Left ventricle myocardium inferior (tissue), 1 donor: ENCODE measurements at places on chromosomes 1 and 21. TPM values are rescaled to one million over a fixed set of nuclear protein-coding genes. Genes with fewer than 3 reads are reported as not detected.

GRCh38 chr1:76240316-76240715 lies 165.8 kb downstream of the ST6GALNAC3 start:
- no peak for DNase-seq

Gene OR2T2
- not detected for total RNA-seq

DNA sequence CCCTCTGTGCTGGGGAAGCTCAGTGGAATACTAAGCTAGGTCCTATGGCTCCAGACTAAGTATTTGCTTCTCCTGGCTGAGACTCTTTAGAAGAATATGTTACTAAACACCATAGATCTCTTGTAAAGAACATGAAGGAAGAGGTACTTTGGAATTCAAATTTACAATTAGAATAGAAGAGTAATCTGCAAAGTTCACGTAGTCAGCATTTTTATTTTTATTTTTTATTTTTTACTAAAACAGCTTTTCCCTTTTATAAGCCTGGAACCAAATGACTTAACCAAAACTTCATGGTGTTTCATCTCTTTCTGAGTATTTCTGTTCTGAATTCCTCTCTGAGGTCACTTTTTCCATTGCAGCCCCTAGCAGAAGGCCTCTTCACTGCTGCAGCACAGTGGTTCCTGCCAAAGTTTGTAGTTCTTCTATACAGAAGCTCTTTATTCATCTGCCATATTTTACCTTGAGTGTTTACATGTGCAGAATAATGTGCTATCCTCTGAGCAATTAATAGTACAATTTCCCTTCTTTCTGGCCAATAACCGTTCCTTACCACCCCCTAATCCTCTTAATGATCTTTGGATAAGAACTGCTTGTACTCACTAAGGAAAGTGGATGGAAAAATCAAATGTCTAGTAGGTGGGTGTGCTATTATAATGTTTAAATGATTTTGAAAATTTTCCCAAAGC lies 27.2 kb downstream of the TSEN15 start:
- no peak for DNase-seq

GRCh38 chr1:95073446-95073845 lies 695 bp upstream of the ALG14 start:
- no peak for DNase-seq

Gene TIE1
- total RNA-seq, result 25.1 TPM

GRCh38 chr1:204584699-204585372 lies 68.6 kb downstream of the MDM4 start:
- no peak for DNase-seq

DNA sequence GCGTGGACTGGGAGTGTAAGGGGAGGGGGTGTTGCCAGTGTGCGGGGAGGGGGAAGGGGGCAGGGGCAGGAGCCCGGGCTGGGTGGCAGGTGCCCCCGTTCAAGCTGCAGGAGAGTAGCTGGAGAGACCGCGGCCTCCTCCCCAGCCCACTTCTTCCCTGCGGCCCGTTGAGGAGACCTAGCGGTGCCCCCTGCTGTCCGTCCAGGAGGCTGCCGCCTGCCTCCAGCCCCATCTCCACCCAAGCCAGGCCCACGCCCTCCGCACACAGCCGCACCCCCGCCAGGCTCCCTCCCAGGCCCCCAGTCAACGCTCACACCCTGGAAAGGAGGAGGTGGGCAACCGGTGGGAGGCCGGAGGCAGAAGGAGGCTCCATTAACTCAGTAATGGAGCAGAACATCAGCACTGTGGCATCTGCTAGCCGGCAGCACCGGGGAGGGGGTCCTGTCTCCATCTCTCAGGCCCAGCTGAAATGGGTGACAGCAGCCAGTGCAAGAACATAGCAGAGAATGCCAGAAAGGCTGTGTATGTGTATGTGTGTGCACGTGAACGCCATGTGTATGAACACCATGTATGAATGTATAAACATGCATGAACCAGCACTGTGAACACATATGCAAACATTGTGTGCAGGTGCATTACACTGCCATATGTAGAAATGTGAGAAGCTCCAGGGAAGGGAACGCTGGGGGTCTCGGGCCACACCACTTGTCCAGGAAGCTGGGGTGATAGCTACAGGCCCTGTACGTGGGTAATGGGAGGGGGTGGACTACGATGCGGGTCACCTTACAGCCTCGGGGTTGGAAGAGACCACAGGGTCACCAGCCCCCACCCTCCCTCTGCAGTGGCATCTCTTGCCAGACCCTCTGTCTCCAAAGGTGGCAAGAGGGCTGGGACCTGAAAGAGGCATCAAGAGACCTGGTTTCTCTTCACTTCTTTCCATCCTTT lies 84.6 kb downstream of the SYT2 start:
- peak; percentile 72 for DNase-seq

DNA sequence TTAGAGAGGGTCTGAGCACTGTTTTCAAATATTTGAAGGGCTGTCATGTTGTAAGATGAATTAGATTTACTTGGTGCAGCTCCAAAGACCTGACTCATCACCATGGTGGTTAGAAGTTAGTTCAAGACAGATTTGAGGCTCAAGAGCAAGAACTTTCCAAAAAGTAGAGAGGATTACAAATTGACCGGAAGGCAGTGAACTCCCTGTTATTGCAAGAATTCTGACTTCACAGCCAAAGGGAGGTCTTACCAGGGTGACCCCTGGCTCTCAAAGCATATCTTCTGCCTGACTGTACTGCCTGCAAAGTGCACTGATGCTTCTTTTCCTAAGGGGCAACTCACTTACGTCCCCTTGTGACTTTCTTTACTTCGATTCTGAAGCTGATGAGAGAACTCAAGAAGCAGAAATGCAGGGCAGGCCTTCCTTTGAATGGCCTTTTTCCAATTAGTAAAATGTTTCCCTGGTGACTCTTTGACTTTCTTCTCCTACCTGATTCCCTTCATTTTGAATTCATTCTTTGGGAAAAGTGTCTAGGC lies 86.4 kb downstream of the NAV1 start:
- DNase-seq, result no peak

Gene ADGRB2
- 12.1 TPM for total RNA-seq

- no peak for DNase-seq
Measured at GRCh38 chr1:153547560-153548551, 1.2 kb downstream of the S100A3 start.

Gene KCNJ9
- 0.05 TPM for total RNA-seq

- no peak for DNase-seq
Measured at GRCh38 chr1:245770156-245770555, 615.4 kb downstream of the KIF26B start.

- no peak for DNase-seq
Measured at GRCh38 chr1:6960291-6960811, 175.1 kb downstream of the CAMTA1 start.

Gene CHIA
- not detected for total RNA-seq

DNA sequence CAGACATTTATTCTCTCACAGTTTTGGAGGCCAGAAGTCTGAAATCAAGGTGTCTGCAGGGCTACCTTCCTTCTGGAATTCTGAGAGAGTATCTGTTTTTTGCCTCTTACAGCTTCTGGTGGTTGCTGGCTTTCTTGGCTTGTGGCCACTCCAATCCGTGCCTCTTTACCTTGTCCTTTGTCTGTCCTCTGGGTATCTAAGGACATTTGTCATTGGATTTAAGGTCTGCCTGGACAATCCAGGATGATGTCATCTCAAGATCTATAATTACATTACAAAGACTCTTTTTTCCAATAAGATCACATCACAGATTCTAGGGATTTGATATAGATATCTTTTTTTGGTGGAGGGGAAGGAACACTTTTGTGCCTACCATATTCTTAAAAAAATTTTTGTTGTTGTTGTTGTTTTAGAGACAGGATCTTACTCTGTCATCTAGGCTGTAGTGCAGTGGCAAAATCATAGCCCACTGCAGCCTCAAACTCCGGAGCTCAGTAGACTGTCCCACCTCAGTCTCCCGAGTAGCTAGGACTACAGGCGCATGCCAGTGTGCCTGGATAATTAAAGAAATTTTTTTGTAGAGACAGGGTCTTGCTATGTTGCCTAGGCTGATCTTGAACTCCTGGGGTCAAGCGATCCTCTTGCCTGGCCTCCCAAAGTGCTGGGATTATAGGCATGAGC lies 61.9 kb downstream of the XPR1 start:
- DNase-seq, result no peak

Gene SLC30A1
- 11.5 TPM for total RNA-seq

GRCh38 chr1:53376742-53377437 lies 49.0 kb upstream of the LRP8 start:
- DNase-seq, result no peak
